ENCODE measurements at places on chromosomes 2 and 18. TPM values are rescaled to one million over a fixed set of nuclear protein-coding genes. Genes with fewer than 3 reads are reported as not detected.

DNA sequence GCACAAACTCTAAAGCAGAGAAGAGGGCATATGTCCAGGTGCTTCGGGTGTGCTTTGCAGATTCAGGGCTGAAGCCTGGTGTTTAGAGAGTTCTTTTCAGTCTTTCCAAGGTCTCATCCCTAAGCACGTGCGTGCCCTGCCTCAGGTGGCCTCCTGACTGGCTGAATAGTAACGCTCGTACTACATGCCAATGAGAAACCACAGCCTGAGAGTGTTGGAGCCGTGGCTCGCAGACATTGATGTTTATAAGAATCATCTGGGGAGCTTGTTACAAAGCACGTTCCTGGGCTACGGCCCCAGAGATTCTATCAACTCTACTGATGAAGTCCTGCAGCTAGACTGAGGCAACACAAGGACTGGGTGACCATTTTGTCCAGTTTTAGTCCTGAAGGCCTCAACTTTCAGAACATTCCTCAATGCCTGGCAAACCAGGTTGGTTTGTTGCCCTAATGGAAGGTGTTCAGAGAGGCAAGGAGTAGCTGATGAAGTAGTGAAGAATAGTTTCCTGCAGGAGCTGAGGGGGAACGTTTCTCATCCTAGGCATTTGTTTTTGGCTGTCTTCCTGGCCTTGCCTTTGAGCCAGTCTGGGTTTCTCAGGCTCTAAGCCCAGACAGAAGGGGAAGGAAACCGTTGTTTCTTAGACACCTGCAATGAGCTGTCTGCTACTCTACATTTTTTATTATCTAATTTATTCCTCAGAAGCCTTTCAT lies 31.5 kb upstream of the HAAO start:
- no peak overlapping the region for H3K4me3 ChIP-seq
- no peaks in the 10 kb centered on the region for H3K27me3 ChIP-seq
- no peak for DNase-seq

DNA sequence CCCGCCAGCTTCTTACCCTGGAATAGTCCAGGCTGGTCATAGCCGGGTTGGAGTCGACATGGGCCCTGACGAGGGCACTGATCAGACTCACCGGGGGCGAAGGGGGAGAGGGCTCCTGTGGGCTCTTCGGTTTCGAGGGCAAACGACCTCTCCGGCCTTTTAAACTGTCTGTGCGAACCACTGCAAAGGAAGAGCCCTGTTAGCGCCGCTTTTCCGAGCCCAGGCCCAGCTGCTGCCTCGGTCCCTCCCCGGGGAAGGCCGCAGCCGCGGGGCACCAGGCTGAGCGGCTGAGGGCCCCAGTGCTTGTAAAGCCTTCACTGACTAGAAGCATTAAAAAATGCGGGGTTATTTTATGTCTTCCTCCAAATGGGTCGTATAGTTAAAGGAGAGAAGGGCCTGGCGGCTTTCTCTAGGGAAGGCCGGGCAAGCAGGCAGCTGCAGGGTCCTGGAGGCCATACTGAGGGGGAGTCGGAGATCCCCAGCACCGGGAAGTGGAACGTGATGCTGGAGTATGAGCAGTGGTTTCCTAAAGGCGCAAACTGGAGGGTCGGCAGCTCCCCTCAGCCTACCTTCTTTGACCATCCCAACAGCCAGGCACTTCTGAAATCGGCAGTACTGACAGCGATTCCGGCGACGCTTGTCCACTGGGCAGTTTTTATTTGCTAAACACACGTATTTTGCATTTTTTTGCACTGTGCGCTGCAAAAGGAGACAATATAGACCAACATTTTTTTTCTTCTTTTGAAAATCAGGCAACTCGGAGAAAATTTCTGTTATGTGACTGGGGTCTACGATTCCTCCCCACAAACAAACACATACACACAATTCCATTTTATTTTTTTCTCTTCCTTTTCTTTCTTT lies 4.5 kb downstream of the NR4A2 start:
- peaks cover 22% of the 10 kb centered on the region for H3K27me3 ChIP-seq
- H3K36me3 ChIP-seq: no peaks in the 10 kb centered on the region
- H3K4me1 ChIP-seq: peaks cover 7% of the 10 kb centered on the region
- no peak for DNase-seq
- no peak overlapping the region for H3K4me3 ChIP-seq

DNA sequence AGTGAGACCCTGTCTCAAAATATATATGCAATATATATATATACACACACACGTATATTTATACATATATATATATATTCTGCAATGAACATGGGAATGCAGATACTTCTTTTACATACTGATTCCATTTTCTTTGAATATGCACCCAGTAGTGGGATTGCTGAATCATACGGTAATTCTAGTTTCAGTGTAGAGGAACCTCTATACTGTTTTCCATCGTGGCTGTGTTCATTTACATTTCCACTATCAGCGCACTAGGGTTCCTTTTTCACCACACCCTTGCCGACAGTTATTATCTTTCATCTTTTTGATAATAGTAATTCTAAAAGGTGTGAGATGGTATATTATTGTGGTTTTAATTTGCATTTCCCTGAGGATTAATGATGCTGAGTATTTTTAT lies 52.3 kb upstream of the SLC39A10 start:
- no peaks in the 10 kb centered on the region for H3K27me3 ChIP-seq
- no peak for DNase-seq
- H3K4me3 ChIP-seq: no peak overlapping the region
- no peak overlapping the region for H3K27ac ChIP-seq

SLC4A1AP gene
- 21.1 TPM for total RNA-seq

DNA sequence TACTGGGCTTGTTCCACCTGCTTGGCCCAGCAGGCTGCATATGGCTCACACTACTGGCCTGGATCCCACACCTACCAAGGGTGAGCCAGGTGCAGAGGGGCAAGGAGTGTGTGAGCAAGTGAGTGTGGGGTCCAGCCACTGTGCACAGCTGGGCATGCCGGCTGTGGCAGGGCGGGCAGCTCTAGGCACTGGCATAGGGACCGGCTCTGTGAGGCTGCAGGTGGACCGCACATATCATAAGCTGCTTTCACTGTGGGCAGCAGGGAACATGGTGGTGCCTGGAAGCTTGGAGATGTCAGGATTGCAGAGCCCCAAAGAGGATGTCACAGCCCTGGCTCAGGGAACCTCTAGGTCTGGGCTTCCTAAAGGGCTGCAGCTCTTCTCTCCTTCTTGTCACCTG lies 154.3 kb downstream of the THSD7B start:
- H3K4me3 ChIP-seq: no peak overlapping the region
- H3K36me3 ChIP-seq: no peaks in the 10 kb centered on the region
- H3K4me1 ChIP-seq: no peaks in the 10 kb centered on the region
- no peak overlapping the region for H3K27ac ChIP-seq
- H3K27me3 ChIP-seq: no peaks in the 10 kb centered on the region
- DNase-seq: no peak

DYSF gene
- 0.82 TPM for total RNA-seq

DNA sequence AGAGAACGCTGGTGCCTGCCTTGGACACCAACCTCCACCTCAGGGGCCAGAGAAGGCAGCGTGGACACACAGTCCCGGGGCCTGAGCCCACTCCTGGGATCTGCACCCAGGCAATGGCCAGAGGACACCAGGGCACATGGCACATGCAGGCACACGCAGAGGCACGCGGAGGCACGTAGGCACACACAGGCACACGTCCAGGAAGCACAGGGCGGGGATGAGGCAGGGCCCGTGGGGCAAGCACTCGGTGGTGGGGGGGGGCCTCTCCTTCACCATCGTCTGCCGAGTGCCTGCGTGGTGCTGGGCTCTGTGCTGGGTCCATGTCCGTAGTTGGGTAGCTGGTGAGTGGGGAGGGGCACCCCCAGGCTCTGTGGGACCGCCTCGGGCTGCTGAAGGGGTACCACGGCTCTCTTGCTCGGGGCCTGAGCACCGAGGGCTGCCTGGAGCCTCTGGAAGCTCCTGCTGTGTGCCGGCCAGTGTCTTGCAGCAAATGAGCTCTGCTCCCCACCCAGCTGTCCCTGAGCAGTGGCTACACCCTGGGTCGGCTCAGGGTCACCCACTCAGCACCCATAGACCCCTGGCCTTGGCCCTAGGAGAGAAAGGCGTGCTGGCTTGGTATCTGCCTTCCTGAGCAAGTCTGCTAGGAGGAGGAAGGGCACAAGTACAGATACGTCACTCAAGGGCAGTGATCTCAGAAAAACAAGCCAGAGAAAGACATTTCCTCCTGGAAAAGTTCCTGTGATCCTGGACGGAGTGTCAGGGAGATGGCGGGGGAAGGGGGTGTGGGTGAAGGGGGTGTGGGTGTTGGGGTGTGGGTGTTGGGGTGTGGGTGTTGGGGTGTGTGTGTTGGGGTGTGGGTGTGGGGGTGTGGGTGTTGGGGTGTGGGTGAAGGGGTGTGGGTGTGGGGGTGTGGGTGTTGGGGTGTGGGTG lies 26.4 kb downstream of the RTP5 start:
- no peak overlapping the region for H3K4me3 ChIP-seq
- H3K4me1 ChIP-seq: peaks cover 7% of the 10 kb centered on the region
- H3K27ac ChIP-seq: no peak overlapping the region
- no peak for DNase-seq
- no peaks in the 10 kb centered on the region for H3K36me3 ChIP-seq
- H3K27me3 ChIP-seq: peaks cover 1% of the 10 kb centered on the region

AFF3 gene
- 23.5 TPM for total RNA-seq

GRCh38 chr18:62797329-62797728 lies 82.0 kb downstream of the PHLPP1 start:
- H3K4me3 ChIP-seq: no peak overlapping the region
- no peaks in the 10 kb centered on the region for H3K4me1 ChIP-seq
- no peaks in the 10 kb centered on the region for H3K36me3 ChIP-seq
- DNase-seq: no peak

DNA sequence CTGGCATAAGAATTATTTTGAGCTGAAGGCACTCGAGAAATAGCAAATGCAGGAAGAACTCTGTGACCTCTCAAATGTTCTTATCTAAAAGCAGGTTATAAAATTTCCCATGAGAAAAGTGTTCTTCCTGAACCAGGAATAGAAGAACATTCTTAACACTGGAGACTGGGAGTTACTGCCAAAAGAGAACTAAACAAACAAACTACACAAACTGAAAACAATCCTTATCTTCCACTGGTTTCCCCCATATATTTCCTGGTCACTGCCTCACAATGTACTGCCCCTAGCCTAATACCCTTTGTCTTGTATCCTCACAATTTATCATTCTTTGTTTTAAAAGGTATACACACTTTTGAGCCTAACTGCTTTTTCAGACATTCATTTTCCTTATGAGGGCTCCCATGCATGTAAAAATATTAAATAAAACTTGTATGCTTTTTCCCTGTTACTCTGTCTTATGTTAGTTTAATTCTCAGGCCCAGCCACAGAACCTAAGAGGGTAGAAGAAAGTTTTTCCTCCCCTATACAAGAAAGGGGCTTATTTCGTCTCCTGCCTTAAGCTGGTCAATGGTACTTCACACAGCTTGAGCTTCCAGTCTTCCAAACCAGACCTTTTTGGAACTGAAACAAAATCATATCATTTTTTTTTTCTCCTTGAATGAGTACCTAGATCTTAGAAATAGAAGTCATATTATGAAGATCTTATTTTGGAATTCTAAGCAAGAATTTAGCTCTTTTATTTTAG lies 110.6 kb downstream of the MSTN start:
- no peak overlapping the region for H3K27ac ChIP-seq
- no peak for DNase-seq
- no peaks in the 10 kb centered on the region for H3K4me1 ChIP-seq
- H3K27me3 ChIP-seq: peaks cover 3% of the 10 kb centered on the region
